Frontal cortex (tissue), 4 donors: ENCODE measurements at places on chromosomes 2 and 18. TPM values are rescaled to one million over a fixed set of nuclear protein-coding genes. Genes with fewer than 3 reads are reported as not detected.

SLC4A3 gene
- total RNA-seq: 31.8 TPM

TNFRSF11A gene
- 0.82 TPM for total RNA-seq

NPHP1 gene
- 7.3 TPM for total RNA-seq

DHRS9 gene
- total RNA-seq: 0.82 TPM

ALPP gene
- not detected for total RNA-seq

CSRNP3 gene
- 214 TPM for total RNA-seq

CD302 gene
- 1.6 TPM for total RNA-seq

RUFY4 gene
- not detected for total RNA-seq

REG1B gene
- not detected for total RNA-seq

FOXD4L1 gene
- 0.41 TPM for total RNA-seq

NETO1 gene
- total RNA-seq: 44.4 TPM

ANKRD30B gene
- 3.3 TPM for total RNA-seq

HOXD8 gene
- total RNA-seq: not detected

LGALSL gene
- total RNA-seq: 66.9 TPM
